Left renal cortex interstitium (tissue), 4 donors: ENCODE measurements at places on chromosomes 12 and 14.

- no peak for DNase-seq
These were observed 32.8 kb downstream of the SIX1 start for GRCh38 chr14:60616461-60616959.

GRCh38 chr12:94116191-94116590 is 32.2 kb upstream of the PLXNC1 start:
- no peak for DNase-seq

GRCh38 chr14:59360923-59361794 is 104.0 kb downstream of the GPR135 start:
- no peak for DNase-seq

DNA sequence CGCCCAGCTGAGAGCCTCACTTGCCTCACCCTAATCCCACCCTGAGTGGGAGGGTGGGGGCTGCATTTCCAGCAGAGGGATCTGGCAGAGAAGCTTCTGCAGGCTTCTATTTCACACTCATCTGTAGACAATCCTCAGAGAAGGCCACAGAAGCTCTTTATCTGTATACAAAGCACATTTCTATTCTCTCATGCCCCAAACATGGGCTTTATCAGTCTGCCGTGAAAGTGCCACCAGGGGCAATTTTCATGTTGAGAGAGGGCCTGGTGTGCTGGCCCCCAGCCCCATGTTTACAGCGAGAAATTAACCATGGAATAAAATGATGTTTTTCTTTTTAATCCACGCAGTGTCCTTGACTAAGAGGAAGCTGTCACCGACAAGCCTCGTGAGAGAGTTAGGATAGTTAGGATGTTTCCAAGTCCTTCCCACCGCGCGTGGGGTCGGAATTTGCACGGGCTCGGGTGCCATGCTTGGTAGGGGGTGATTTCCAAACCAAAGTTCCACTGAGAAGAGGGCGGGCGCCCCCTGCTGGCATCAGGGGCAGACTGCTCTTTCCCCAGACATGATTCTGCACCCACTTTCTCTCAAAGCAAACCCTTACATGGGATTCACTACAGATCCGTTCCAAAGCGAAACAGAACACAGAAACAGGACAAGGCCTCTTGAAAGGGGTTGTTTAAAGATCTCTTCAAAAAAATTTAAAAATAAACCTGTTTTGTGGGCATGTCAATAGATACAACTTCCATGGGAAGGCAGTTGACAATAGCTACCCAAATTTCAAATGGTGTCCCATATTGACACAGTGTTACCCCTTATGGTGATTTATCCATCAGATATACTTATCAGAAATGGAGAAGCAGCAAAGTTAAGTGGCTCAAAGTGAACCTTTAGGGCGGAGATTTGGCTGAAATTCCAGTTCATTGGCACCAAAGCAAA is 19.4 kb downstream of the BDKRB1 start:
- DNase-seq: no peak

- DNase-seq: no peak
These were observed 34.9 kb upstream of the AEBP2 start for GRCh38 chr12:19404242-19404880.

- DNase-seq: no peak
These were observed 17.5 kb downstream of the CBX5 start for GRCh38 chr12:54262403-54262925.

- DNase-seq: no peak
These were observed 104.6 kb downstream of the EFCAB11 start for GRCh38 chr14:89849931-89850330.

DNA sequence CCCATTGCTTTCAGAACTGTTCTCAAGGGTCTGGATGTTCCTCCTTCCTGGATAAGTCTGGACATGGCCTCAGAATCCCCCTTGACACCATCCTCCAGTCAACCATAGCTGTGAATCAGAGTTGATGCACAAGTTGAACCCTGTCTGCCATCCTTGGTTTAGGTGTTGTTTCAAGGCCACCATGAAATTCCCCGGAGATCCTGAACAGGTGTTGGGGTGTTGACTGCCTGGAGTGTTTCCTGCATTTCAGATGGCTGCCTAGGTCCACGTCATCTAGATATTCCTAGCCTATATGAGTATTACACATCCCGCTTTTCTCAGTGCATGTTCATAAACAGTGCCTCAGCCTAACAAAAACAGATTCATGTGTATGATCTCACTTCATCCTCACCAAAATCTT is 86.7 kb upstream of the PWP1 start:
- DNase-seq: no peak

DNA sequence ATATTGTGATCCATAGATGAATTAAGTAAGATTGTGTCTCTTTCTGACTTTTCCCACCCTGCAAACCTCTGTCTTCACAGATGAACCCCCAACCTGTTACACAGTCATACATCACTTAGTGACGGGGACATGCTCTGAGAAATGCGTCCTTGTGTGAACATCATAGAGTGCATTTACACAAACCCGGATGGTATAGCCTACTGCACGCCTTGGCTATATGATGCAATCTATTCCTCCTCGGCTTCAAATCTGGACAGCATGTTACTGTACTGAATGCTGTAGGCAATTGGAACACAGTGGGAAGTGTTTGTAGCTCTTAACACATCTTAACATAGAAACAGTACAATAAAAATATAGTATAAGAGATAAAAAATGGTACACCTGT is 7.4 kb upstream of the TESPA1 start:
- no peak for DNase-seq

DNA sequence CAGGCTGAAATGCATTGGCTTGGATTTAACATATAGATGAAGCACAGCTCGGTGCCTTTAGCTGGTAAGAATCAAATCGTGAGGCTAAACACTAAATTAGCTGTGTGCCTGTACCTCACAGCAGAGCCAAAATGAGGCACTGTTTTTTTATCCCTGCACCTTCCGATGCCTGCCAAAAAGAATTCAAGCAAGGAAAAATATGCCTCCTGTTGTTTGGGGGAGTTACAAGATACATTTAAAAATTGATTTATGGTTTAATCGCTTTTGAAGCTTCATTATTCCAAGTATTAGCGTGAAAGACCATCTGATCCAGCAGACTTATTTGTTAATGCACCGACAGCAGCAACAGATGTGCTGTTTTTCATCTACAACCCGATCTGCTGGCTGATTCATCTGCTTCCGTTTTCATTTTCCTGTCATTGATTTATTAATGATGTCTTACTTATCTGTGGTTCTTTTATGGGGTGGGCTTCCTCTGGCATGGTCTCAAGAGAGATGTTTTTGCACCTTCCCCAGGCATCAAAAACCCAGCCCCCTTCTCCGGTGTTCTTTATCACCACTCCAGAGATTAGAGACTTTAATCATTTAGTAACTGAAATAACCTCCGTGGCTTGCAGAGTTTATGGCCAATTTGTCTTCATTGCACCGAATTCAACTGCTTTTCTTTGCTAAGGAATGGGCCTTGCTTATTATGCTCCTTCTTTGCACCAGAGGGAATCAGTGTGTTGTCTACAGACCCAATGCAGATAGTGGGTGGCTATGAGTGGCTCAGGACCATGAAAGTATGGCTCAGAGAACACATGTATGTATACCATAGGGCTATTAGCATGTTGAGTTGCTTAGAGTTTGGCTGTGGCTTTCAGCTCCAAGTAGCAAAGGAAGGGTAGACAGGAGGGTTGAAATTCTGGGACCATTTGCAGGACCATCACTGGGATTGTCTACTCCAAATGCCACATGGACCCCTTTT is 166.8 kb upstream of the TMEM260 start:
- no peak for DNase-seq

GRCh38 chr14:73630009-73630780 is 14.6 kb upstream of the DNAL1 start:
- no peak for DNase-seq

DNA sequence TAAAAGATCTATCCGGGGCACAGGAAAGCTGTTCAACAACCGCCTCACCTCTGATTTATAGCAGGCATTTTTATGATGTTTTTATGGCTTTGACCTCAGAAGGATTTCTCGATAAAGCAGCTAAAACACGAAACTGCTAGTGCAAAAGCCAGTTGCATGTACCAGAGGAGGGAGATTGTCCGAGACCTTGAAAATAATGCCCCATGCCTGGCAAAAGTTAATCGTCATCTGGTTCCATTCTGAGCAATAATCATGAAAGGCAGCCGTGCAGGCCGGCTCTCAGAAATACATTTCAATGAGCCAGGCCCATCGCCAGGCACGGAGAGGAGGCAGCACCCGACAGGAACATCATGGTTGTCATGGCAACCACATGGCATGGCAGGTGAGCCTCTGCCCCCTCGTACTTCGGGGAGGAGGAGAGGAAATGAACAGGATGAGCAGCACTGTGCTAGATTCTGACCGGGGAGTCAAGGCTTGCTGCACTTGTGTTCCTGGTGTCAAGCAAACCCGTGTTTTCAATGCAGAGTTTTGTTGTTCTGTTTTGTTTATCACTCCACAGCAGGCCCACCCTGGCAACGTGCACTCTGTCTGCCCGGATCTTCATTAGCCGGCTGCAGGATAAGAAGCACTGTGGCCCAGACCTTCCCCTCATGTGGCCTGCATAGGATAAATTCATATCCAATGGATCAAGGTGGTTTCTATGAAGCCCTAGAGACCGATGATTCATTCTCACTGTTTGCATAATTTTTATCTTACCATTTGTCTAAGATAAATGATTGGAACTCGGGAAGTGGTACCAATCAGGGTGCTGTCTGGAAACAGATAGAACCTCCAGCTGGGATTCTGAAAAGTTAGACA is 160.2 kb downstream of the RIMBP2 start:
- DNase-seq: no peak

GRCh38 chr14:25150934-25151790 is 101.2 kb upstream of the STXBP6 start:
- DNase-seq: no peak

- peak; percentile 40 for DNase-seq
These were observed 68.2 kb upstream of the E2F7 start for GRCh38 chr12:77133566-77133965.

DNA sequence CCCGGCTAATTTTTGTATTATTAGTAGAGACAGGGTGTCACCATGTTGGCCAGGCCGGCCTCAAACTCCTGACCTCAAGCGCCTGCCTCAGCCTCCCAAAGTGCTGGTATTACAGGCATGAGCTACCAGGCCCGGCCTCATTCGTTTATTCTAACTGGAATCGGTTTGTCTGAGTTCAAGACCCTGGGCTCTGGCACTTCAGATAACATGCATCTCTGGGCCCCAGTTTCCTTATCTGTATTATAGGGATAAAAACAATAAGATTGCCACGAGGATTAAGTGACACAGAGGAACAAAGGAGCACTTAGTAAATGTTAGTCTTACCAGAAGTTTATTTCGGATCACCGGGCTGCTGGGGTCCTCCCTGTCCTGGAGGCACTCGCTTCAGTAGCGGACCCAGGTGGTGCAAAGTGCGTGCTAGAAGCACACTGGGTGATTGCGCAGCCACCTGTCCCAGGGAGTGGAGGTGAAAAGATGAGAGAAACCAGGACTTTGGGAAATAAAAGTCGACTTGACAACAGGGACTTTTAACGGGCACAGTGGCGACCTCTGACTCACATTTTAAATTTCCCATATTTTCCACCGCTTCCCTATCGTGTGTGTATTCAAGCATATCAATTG is 37.5 kb downstream of the ACACB start:
- DNase-seq: no peak

DNA sequence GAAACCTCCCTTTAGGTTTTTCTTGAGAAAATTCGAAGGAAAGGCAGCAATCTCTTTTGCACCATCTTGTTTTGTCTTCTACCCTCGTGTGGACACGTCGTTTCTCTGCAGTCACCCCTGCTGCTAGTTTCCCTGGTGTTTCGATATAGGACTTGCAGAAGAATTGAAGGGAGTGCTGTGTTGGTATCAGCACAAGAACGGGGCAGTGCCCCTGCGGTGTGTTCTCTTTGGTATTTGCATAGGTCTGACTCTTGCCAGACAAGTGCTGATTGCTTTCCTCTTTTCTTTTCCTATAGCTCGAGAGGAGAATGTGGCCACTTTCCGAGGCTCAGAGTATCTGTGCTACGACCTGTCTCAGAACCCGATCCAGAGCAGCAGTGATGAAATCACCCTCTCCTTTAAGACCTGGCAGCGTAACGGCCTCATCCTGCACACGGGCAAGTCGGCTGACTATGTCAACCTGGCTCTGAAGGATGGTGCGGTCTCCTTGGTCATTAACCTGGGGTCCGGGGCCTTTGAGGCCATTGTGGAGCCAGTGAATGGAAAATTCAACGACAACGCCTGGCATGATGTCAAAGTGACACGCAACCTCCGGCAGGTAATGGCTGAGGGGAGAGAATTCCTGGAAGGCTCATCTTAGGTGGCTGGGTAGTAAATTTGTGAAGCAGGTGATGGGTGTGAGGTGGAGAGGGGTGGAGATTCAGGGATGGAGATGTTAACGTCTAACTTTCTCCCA is 474.8 kb downstream of the NRXN3 start:
- no peak for DNase-seq

DNA sequence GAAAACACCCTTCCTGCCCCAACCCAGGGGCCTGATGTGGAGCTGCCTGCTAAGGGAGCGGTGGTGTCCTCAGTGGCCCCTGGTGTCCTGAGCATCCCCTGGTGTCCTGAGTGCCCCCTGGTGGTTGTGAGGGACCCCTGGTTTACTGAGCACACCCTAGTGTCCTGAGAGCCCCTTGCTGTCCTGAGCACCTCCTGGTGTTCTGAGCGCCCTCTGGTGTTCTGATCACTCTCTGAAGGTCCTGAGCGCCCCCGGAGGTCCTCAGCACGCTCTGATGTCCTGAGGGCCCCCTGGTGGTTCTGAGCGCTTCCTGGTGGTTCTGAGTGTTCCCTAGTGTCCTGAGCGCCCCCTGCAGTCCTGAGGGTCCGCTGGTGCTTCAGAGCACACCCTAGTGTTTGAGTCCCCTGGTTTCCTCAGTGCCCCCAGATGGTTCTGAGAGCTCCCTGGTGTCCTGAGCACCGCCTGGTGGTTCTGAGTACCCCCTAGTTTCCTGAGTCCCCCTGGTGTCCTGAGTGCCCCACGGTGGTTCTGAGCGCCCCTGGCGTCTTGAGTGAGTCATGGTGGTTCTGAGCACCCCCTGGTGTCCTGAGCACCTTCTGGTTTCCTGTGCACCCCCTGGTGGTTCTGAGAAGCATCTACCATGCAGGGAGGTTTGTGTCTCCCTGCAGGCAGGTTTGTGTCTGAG is 1004.2 kb downstream of the TMEM121 start:
- DNase-seq: no peak

DNA sequence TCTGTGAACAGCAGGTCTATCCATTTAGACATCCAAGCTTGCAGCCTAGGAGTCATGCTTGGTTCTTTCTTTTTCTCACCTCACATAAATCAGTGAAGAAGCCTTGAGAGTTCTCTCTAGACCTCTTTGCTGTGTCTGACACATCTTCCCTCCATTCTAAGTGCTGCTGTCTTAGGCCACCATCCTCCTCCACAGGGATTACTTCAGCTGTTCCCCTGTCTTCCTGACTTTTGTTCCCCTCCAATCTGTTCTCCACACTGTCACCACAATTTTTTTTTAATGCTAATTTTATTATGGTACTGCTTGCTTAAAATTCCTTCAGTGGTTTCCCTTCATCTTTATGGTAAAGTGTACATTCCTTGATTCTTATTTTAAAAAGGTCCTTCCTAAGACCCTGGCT is 71.8 kb downstream of the DERA start:
- DNase-seq: no peak

DNA sequence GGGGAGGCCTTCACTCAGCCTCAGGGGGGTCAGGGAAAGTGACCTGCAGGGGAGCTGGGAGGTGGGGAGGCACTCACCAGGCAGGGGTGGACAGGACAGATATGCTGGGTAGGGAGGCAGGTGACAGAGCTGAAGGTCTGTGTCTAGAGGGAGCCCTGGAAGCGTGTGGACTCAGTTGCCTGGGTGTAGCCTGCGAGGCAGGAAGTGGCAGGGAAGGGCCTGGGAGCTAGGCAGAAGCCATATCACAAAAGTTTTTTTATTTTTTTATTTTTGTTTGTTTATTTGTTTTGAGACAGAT is 39.3 kb downstream of the ARL6IP4 start:
- no peak for DNase-seq

GRCh38 chr14:90544566-90544965 is 147.7 kb downstream of the CALM1 start:
- DNase-seq: no peak
